ENCODE measurements at places on chromosomes 6 and 20.

DNA sequence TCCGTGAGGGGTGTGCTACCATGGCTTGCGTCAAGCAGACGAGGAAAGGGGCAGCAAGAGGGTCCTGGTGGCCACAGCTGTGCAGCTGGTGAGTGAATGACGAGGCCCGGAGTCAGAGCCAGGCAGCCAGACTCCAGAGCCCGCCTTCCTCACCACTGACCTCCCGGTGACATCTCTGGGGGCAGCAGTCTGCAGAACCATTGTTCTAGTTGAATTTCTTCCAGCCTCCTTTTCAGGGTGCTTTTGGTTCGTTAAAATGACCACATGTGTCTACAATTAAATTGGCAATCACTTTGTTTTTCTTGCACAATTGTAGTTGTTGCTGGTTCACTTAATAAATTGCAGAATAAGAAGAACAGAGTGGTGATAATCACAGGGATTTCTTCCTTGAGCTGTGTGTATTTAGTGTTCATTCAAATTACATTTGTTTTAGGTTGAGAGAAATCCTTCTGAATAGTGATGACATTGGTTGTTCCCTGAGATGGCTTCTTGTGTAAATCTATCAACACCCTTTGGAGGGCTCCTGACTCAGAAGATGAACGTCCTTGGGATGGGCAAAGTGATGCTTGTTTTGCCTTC is 96.4 kb downstream of the TULP4 start:
- DNase-seq = no peak

GRCh38 chr6:111849298-111849697 is 24.0 kb downstream of the FYN start:
- no peak for DNase-seq

GRCh38 chr20:58899512-58899911 is 47.0 kb downstream of the GNAS start:
- DNase-seq = no peak

DNA sequence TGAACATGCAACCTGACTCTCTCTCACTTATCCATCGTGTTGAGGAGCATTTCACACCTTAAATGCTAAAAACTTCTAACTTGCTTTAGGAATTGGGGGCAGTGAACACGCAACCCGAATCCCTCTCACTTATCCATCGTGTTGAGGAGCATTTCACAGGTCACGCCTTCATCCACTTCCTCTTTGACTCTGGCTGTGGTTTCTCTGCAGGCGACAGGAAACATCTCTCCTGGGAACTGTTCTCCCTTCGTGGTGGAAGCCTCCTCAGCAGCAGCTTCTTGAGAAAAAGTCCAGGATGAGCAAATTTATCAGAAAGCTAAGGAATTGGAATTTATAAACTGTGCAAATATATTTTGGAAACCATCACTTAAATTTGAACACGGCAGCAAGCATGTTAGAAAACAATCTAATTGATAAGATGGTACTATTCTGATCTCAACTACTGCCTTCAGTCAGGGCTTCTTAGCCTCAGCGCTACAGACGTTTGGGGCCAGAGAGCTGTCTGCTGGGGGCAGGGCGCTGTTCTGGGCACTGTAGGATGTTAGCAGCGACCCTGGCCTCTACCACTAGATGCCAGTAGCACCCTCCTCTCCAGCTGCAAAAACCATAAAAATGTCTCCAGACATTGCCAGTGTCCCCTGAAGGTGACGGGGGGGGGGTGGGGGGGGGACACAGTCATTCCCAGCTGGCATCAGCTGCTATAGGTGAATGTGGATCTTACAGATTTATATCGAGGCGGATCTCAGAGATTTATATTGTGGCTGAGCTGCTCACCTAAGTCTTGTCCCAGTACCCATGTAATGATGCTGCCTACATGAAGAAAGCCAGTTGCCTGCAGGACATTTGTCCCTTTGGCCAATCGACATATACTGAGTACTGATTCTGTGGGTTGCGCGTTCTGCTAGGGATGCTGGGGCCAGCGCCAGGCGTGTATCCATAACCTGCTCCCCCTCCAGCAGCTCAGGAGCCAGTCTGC is 26.2 kb downstream of the CTCFL start:
- DNase-seq = no peak

DNA sequence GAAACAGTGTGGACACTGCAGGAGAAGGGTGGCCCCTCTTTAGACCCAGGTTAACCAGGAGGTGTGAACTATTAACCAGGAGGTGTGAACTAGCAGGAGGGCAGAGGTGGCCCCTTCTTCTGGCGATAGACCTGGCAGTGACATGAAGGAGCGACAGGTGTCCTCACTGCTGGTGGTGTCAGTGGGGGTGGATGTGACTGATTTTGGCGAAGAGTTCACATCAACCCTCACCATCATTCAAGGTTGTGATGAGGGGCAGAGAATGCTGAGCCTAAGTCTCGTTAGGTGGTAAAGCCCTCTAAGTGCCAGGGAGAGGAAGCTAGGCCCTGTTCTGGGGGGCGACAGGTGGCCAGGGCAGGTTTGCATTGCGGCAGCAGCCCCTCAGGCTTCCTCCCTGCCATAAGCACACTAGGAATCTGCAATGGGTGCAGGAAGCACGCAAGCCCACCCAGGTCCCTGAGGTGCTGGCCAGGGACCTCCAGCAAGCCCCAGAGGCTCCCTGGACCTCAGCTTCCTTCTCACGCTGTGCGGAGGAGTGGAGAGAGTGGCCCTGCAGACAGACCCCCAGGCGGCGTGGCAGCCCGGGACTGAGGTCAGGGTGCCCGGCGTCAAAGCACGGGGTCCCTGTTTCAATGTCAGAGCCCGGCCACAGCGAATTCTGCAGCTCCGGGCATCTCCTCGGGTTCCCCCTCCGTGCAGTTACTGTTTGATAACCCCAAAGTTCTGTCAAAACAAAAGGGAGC is 13.7 kb downstream of the NPEPL1 start:
- DNase-seq = no peak

DNA sequence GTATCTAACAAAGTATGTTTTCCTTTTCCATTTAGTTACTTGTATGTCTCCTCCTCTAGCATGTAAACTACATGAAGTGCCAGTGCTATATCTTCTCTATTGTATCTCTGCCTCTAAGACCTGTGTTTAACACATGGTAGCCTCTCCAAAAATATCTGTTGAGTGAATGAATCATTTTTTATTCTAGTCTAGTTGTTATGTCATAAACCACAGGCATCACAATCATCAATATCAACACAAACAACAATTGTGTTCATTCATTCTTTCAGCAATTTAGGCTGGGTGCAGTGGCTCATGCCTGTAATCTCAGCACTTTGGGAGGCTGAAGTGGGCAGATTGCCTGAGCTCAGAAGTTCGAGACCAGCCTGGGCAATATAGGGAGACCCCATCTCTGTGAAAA is 111.6 kb upstream of the EYA4 start:
- DNase-seq = no peak

DNA sequence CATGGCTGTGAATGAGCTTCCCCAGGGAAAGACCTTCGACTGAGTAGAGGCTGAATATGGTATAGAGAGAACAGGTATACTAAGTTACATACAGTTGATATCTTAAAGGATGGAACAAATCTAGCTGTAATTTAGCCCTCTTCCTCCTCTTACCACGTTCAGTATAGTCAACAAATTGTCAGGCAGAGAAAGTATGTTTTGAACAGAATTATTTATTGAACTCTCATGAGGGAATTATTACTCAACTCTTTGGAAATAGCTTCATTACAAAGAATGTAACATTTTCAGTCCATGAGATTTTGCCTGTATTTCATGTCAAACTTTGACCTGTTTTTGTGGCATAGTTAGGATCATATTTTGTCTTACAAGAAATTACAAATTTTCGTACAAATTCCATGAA is 63.0 kb downstream of the SH3BGRL2 start:
- no peak for DNase-seq

- no peak for DNase-seq
Measured at GRCh38 chr6:12414096-12414675, 124.0 kb downstream of the EDN1 start.

- no peak for DNase-seq
Measured at GRCh38 chr20:47691625-47692024, 93.7 kb downstream of the SULF2 start.

- no peak for DNase-seq
Measured at GRCh38 chr6:125784365-125784764, 6.4 kb upstream of the NCOA7 start.

GRCh38 chr6:91149956-91150705 is 563.3 kb upstream of the MAP3K7 start:
- no peak for DNase-seq

DNA sequence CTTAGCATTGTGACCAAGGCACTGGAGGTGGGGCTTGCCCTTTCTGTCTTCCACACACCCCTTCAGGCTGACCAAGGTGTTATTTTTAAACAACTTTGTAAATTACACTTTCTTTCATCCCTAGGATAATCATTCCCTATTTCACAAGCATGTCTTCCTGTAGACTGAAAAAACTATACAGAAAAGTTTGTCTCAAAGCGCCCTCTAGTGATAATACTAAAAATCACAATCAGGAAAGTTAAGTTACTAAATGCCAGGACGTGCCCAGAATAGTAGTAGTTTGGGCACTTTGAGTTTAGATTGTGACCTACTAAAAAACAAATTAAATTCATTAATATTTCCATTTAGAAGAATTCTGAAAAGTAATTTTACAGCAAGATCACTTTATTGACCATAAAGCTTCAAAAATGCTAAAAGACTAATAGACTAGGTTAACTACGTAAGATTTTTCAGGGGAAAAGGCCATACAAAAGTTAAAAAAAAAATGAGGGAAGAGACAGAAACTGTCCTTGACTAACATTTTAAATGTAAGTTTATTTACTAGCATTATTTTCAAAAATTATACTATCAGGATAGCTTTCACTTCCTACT is 123.3 kb upstream of the DUSP22 start:
- DNase-seq = no peak

- DNase-seq = no peak
Measured at GRCh38 chr6:11705069-11705468, 73.5 kb downstream of the ADTRP start.

DNA sequence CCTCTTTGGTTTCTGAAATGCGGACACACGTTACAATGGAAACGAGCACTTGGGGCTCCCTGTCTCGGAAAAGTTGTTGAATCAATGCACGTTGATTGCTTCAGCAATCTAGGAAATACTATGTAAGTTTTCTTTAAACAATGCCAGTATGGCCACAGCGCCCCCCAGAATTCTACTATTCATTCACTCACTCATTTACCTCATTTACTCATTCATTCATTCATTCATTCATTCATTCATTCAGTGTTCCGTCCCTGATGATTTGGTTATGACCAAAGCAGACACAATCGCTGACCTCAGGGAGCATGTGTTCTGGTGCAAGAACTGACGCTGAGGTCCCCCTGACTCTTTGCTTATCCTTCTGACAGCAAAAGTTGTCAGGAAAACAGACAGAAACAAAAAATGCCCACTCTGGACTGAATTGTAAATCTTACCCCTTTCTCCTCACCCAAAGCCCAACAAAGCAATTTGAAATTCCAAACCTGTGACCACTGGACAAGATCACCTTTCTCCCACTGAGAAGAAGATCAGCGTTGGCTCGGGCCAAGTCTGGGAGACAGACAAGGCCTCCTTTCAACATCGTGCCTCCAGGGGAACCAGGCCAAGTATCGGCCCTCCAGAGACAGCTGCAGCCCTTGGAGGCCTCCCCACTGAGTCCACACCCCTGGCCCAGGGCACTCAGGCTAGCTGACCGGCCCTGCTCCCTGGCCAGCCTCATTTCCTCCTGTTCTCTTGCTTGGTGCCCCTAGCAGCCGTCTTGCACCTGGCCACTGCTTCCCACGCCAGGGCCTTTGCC is 15.0 kb upstream of the PMEPA1 start:
- no peak for DNase-seq

- no peak for DNase-seq
Measured at GRCh38 chr6:69311888-69312287, 484.9 kb downstream of the LMBRD1 start.

DNA sequence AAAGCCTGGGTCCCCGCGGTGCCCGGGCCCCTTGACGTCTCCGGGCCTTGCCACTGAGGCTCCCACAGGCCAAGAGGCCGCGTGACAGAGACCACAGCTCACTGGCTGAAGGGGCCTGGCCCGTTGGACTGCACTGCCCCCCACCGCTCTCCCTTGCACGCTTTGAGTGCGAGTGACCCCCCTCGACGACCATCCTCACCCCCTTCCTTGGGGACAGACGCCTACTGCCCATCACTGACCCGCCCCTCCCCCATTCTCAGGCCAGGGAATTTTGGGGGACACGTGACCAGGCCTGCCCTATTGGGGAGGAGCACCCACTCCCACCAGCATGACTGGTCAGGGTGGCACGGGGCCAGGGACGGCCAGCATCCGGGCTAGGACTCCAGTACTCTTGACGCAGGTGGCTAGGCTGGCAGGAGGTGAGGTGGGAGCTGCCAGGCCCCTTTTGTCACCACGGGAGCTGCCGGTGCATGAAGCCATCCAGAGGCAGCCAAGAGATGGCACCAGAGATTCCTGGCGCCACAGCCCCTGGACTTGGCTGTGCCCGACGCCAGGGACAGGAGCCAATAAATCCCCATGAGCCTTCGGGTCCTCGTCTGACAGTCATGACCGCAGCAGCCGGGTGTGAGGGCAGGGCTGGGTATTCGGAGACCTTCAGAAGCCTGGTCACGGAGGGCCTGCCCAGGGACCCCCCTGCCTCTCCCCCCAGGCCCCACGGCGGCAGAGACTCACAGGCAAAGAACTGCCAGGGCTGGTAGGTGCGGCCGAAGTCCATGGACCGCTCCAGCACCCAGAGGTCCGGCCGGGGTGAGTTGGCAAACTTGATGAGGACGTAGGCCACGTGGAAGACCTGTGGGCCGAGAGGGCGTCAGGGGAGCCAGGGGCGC is 14.5 kb downstream of the LAMA5 start:
- DNase-seq = no peak

DNA sequence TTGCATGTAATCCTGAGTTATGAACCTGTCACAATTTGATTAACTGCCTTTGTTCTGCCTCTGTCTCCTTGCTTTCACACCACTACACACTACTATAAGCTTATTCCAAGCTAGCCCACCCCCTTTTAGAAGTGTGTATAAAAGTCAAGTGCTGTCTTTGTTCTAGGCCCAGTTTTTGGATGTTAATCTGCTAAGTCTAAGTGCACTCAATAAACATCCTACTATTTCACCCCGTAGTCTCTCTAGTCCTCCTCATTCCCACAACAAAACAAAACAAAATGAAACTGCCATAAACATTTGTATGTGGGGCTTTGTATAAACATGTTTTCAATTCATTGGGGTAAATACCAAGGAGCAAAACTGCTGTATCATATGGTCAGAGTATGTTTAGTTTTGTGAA is 16.1 kb upstream of the SPACA1 start:
- no peak for DNase-seq

DNA sequence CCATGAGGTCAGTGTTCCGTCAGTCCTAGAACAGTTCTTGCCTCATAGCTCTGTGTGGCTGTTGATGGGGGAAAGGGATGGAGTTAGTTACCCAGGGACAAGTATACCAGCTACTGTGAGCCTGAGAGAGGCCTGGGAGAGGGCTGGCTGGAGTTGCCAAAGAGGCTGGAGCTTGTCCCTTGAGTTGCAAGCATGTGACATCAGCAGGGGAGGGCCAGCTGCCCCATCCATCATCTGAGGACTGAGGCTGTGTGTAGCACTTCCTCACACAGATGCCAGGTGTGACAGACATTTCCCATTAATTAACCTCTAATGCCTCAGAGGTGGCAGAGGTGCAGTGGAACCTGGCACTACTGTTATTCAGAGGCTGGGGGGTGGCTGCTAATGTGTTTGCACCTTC is 131.6 kb downstream of the PHACTR3 start:
- no peak for DNase-seq
